Stimulated activated CD4-positive, alpha-beta T cell treated with anti-CD3 and anti-CD28 coated beads, Interleukin-4, amount 100 ng/mL, for 1 hour (primary cell): ENCODE measurements at places on chromosomes 3 and 15.

DNA sequence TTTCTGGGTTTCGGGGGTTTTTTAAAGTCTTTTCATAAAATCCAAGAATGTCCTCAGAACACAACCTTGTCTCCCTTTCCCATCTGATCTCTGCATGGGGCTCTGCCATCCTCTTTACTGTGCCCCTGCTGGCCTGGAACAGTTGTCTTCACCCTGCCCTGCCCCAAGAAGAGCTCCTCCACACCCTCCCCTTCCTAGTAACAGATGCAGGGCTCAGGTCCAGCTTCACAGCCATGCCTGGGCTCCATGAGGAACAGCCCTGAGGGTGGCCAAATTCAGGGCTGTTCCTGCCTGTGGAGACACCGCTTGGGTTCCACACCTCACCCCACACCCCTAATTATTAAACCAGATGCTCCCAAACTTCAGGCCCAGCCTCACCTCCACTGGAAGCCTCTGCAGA is 12.9 kb upstream of the ULK3 start:
- DNase-seq = no peak

- no peak for DNase-seq
Observed at GRCh38 chr3:49523756-49524747, 30.2 kb upstream of the BSN start.

- DNase-seq = no peak
Observed at GRCh38 chr3:42071904-42072812, 19.0 kb upstream of the TRAK1 start.

GRCh38 chr3:78707609-78708008 is 1060.2 kb downstream of the ROBO1 start:
- DNase-seq = no peak

DNA sequence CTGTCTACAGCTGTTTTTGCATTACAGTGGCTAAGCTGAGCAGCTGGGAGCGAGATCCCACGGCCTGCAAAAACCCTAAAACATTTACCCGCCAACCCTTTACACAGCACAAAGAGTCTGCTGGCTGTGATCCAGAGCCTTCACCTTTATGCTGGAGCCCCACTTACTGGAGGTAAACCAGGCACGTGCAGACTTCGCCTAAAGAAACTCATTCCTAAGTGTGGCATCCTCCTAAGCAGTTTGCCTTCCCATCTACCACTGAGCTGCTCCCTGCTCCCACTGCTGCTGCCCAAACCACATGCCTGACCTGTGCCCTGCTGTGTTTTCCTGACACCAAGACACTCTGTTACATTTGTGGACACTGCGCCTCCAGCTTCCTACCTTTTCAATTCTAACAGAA is 53.0 kb downstream of the CHSY1 start:
- DNase-seq = no peak

- DNase-seq = no peak
Observed at GRCh38 chr3:8366219-8366810, 135.3 kb upstream of the LMCD1 start.

GRCh38 chr3:13098192-13098988 is 25.2 kb upstream of the IQSEC1 start:
- DNase-seq = no peak

DNA sequence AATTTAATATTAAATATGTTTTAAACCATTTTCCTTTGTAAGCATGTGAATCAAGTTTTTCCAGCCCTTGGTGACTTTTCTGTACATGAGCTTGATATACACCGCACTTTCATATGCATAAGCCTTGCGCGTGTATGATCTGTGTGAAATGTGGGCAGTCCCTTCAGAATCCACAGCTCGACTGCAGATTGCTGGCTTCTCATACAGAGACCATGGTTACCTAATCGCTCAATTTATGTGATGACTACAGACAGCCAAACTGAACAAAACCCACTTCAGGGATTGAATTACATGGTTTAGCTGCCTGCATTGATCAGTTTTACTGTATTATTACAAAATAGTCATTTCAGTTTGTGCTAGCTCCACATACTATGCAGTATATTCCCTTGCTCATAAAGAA is 212.3 kb upstream of the NECTIN3 start:
- DNase-seq = no peak

DNA sequence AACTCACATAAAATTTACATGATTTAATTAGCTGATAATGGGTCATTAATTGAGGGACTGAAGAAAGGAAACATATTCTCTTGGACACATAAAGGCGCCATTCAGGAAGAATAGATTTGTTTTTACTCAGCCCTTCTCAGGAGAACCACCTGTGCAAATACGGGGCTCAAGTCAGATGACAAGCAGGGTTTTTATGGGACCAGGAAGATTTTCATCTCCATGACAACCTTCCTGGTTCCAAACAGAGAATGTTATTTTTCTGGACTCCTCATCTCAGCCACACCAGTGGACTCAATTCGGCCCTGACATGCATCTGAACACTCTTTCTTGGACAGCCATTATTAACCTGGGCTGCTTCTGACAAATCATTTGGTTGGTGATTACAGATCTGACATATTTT is 120.5 kb downstream of the PDZRN3 start:
- DNase-seq = no peak

- DNase-seq = no peak
Observed at GRCh38 chr3:126732281-126733060, 28.4 kb downstream of the CHCHD6 start.

GRCh38 chr15:68229386-68230156 is at the start of gene CLN6:
TSS of gene CLN6 (minus strand) at chr15:68229728. CDS start at chr15:68229584, 144 bp downstream.
- peak; percentile 83 for DNase-seq

DNA sequence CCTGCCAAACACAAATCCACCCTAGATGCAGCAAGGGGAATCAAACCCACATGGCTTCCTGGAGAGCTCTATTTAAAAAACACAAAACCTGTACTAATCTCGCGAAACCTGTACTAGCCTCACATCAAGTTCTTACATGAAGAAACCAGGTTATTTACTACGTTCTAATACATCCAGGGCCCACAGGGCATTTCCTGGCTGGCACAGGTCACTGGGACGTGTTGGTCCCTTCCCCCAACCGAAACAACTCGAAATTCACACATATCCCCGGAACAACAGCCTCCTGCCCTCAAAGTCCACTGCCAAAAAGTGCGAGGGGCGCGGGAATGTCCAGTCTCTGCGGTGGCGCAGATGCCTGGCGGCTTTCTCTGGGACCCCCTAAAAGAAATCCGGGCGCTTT is 955 bp downstream of the CDCP1 start:
- no peak for DNase-seq

- DNase-seq = no peak
Observed at GRCh38 chr3:170638988-170639387, 53.1 kb upstream of the SLC7A14 start.

- DNase-seq = no peak
Observed at GRCh38 chr3:159082519-159082918, 280.7 kb downstream of the MFSD1 start.

- DNase-seq = no peak
Observed at GRCh38 chr15:50318697-50319096, 36.3 kb downstream of the GABPB1 start.

- DNase-seq = no peak
Observed at GRCh38 chr15:95635666-95636065, 694.8 kb upstream of the NR2F2 start.

DNA sequence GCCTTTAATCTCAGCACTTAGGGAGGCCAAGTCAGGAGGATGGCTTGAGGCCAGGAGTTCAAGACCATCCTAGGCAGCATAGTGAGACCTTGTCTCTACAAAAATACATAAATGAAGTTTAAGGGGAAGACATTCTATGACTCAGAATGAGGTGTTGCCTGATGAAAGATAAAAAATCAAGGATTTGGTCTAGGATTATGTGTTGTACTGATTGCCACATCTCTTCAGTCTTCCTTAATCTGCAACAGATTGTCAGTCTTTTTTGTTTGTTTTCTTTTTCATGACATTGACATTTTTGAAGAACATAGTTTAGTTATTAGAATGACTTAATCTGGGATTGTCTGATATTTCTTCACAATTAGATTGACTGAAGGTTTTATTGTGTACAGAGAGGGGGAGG is 26.3 kb upstream of the DPPA4 start:
- DNase-seq = no peak

- DNase-seq = no peak
Observed at GRCh38 chr15:37819191-37819590, 115.2 kb upstream of the TMCO5A start.

DNA sequence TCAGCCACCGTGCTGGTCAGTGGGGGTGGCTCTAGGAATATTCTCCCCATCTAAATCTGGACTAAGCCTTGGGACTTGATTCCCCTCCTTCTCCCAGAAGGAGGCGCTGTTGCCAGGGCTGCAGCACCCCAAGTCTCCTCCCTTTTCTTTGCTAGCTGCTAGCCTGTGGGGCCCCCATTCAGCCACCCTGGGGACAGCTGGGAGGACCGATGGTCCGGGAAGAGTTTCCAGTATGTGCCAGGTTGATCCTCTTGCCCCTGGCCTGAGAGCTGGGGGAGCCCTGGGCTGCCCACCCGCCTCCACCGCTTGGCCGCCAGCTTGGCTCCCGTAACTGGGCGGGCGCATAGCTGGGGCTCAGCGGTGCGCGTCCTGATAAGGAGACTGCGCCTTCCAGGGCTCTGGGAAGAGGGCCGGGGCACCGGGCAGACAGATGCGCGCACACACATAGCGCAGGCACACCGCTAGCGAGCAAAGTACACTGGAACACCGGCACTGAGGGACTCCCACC is 4.2 kb downstream of the SMAD6 start:
- DNase-seq = no peak

- DNase-seq = no peak
Observed at GRCh38 chr3:194447161-194447560, 39.6 kb downstream of the ATP13A3 start.

DNA sequence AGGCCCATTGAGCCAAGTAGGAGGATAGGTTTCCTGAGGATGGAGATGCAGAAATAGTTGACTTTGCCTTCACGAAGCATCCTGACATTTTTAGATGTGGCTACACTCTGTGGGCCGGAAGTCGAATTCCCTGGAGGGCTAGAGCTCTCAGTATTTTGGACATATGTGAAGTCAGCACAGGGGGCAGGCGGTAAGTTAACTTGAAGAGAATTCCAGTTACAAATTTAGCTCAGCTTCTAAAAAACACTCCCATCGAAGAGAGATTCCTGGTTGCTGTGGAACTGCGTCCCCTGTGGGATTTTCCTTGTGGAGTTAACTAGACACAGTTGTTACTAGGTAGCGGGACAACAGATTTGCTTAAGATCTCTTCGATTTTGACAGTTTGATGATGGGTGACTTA is 161.9 kb upstream of the RGMA start:
- no peak for DNase-seq

DNA sequence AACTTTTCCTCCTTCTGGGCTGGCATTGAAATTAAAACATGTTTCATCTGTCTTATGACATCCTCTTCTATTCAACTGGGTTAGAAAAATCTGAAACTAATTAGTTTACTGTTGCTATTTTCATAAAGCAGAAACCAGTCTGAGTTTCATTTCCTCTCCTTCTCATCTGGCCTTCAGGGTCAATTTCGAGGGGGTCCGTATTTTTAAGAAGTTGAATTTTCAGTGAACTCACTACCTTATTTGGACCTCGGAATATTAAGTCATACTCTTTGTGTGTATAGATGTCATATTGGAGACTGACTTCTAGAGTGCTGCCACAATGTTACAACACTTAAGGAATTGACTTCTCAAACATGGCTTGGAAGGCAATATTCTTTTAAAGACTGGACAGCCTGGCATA is 485.9 kb downstream of the SQOR start:
- no peak for DNase-seq

DNA sequence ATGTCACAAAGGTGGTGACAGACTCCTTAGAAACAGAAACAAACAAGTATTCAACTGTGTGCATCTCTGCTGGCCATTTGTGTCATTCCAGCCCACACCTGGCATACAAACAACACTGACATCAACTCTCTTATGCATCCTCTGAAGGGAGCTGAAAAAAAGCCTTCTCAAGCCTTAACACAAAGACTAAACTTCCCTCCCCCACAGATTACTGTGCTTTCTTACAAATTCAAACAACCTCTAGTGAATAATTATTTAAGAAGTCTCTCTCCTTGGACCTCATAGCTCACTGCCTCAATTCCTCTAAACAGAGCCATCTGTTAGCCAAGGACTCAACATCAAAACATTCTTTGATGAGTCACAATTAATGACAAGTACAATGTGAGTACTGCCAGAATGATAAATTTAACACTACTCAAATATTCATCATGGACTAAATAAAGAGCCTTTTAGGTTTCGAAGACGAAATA is 132.1 kb downstream of the WDR76 start:
- DNase-seq = no peak

DNA sequence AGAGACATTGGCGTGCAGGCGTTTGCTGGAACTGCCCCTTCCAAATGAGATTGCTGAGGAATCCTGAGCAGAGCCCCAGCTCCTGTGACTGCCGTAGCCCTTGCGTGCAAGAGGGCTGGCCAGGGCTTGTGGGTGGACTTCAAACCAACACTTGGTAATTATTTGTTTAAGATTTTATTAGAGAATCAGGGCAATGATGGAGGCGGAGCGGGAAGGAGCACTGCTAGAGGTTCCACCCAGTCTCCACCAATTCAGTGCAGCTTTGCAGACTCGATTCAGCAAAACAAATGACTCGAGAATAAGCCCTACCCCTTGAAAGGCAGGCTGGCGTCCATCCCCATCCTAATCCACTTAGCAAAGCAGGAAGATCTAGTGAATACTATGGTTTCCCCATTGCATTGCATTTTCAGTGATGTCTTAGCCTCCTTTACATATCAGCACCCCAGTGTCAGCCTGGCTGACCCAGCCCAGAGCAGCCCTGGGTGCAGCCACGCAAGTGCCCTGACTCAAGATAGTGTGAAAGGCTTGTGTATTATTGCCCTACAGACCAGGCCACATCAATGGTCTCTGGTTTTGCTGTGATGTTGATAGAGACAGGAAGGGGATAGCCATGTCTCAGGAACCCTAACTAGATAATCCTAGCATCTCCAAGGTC is 26.0 kb downstream of the GLDN start:
- no peak for DNase-seq

GRCh38 chr3:153856932-153857331 is 264.3 kb upstream of the ARHGEF26 start:
- DNase-seq = no peak

DNA sequence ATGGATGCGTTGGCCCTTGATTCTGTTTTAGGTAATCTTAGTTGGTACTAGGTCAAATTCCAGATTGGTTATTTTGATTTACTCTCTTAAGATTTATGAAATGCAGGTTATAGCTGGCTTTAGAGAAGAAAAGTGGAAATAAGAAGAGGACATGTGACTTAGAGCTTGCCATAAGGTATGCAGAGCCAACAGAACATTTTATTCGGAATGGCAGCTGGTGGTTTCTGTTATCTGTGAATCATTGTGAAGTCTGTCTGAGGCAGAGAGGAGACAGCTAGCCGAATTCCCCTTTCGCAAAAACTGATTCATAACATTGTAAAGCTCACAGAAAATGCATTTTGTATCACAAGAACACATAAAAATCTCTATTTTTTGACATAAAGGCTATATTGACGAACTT is 82.1 kb downstream of the FILIP1L start:
- DNase-seq = no peak

- DNase-seq = no peak
Observed at GRCh38 chr3:73576999-73577461, 47.7 kb downstream of the PDZRN3 start.

- DNase-seq = no peak
Observed at GRCh38 chr3:11651900-11652299, 8.2 kb upstream of the VGLL4 start.
